Activated T-cell treated with anti-CD3 and anti-CD28 coated beads, Interleukin-2, amount 50 U/mL, for 72 hours (primary cell): ENCODE measurements at places on chromosomes 2 and 18.

DNA sequence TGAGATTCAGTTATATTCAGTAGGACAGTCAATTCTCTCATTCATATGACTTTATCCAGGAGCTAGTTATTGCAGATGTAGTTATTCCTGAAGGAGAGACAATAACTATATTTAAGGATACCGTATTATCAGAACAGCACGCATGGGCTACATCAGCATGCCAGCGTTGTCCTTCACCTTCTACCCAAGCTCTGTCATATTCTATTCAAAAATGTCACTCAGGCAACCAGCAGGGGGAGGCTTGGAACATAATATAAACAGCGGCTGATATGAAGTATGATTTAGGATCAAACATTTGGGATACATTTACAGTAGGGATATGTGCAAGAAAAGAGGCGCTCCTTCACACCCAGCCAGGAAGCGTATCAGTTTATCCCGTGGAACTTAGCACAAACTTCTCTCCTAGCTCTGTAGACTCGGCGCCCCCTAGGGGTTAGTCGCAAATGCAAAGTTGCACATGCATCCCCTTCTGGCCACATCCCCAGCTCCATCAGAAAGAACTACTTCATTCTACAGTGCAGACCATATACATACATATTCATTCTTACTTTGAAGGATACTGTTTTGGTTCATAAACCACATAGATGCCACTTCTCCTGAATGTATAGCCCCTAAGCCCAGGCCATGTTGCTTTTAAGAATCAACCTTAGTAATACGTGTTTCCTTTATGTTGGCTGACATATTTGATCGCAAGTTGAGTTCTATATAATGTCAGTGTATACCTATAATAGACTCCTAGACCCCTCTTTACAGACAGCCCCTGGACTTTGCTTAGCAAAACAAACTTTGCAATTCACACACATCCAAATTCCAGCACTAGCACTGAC is 759.4 kb downstream of the ADCYAP1 start:
- peak; percentile 27 for DNase-seq

DNA sequence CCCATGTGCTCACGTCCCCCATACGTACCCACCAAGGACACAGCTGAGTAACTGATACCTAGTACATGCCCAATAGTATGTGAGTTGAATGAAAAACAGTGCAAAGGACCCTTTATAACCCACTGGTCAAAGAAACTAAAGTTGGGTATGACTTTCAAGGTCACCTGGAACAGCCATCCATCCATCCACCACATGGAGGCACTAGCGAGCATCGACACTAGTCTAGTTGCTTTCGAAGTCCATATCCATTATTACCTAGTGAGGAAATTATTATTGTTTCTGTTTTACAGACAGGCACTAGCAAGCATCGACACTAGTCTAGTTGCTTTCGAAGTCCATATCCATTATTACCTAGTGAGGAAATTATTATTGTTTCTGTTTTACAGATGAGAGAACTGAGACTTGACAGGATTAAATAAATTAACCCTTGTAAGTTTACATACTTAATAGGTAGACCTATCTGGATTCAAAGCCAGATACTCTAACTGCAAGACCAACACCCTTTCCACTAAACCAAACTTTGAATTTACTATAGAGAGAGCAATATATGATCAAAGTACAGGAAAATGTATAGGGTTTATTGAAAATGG is 233.7 kb downstream of the METTL4 start:
- peak; percentile 57 for DNase-seq

DNA sequence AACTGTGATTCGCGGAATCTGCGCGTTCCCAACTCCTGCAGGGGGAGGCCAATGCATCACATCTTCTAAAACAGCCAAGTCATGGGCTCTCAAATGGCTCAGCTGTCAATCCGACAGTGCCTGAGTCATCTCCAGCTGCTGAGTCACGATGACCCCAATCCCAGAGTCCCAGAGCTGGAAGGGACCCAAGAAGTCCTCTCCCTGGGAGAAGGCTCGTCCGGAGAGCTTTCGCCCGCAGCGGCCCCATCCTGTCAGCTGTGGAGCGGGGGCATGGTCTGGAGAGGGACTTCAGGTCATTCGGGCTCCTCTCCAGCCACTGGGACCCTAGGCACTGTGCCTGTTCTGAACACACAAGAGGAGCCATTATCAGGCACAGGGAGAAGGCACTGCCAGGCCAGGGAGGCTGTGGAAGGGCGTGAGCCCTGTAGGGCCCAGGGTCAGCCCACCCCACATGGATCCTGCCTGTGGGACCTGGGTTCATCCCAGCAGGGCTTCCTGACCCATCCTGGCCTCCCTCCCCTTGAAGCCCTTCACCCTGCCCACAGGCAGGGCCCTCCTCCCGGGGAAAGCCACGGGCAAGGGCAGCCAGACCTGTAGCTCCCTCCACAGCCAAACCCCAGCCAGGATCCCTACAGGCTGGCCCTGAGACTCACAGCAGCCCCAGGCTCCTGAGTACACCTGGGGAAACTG is 47.6 kb upstream of the GPC1 start:
- DNase-seq, result no peak

- DNase-seq, result no peak
Observed at GRCh38 chr2:56985609-56986008, 801.8 kb downstream of the CCDC85A start.

- no peak for DNase-seq
Observed at GRCh38 chr2:23696752-23697045, 230.2 kb downstream of the ATAD2B start.

GRCh38 chr2:191366199-191366598 is 121.0 kb downstream of the MYO1B start:
- DNase-seq, result no peak

DNA sequence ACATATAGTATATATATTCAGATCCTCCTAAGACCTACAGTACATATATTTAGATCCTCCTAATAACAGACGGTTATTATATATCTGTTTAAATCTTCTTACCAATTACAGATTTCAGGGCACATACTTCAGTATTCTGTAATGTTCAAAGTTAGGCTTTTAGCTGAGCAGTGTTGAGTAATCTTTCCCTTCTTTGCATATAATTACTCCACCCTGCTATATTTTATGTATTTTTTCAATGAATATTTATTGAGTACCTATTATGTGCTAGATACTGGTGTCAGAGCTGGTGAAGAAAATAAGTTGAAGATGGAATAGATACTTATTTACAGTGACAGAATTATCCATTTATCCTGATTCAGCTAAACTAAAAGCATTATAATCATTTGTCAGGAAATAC is 84.9 kb downstream of the NEB start:
- DNase-seq, result no peak
